ENCODE measurements at places on chromosomes 16 and 17.

- no peak for DNase-seq
These were observed 50.0 kb downstream of the CYB5B start for GRCh38 chr16:69474408-69474807.

DNA sequence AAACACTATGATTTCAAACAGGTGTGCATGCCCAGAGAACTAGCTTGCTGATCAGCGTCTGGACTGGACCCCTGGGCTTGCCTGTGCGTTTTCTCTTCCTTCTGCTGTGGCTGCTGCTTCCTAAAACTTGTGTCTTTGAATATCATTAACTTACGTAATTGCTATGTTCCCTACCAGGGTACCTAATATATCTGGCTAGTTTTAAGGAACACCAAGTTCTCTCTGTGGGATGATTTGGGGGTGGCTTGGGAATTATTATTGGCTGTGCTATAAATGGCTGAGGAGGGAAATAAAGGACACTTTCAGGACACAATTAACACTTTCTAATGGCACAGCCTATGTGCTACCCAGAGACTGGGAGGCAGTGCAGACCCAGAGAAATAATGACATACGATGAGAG lies 606.0 kb upstream of the RBFOX1 start:
- no peak for DNase-seq

GRCh38 chr17:10875430-10875851 lies 37.6 kb upstream of the PIRT start:
- DNase-seq: no peak

DNA sequence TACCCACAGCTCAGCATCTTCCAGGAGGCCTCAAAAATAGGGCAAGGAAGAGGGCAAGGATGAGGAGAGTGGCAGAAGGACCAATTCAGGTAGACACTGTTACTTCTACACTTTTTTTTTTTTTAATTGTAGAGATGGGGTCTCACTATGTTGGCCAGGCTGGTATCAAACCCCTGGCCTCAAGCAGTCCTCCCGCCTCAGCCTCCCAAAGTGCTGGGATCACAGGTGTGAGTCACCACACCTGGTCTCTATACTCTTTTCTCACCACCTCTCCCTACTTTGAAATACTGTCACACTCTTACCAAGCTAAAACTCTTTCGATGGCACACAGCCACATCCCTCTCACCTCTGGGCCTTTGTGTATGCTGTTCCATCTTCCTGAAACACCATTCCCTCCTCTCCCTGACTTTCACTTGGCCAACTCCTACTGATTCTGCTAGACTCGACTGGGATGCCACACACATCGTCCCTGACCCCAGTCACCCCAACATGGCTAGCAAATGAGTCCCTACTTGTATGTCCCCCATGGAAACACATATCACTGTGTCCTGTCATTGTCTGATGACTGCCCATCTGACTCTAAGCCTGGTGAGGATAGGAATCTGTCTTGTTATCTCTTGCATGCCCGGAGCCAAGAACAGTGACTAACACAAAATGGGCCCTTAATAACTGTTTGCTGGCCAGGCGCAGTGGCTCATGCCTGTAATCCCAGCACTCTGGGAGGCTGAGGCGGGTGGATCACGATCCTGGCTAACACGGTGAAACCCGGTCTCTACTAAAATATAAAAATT lies 7.2 kb upstream of the SLC43A2 start:
- no peak for DNase-seq

- DNase-seq: no peak
These were observed 130.9 kb downstream of the PARN start for GRCh38 chr16:14499110-14499509.

- DNase-seq: no peak
These were observed 164.1 kb downstream of the CMIP start for GRCh38 chr16:81608523-81609209.
